ENCODE measurements at places on chromosomes 2 and 18.

- DNase-seq: no peak
Observed at GRCh38 chr18:22110461-22110924, 58.9 kb upstream of the GATA6 start.

- no peak for DNase-seq
Observed at GRCh38 chr18:12836551-12836950, 47.5 kb downstream of the PTPN2 start.

GRCh38 chr2:96760986-96761832 is 507 bp downstream of the CNNM4 start:
- DNase-seq: no peak

GRCh38 chr2:230589497-230590015 is 123.1 kb upstream of the CAB39 start:
- no peak for DNase-seq

GRCh38 chr2:66431846-66432587 is 2.9 kb upstream of the MEIS1 start:
- DNase-seq: no peak

- DNase-seq: no peak
Observed at GRCh38 chr18:80034852-80035406, 695 bp downstream of the RBFA start.

- no peak for DNase-seq
Observed at GRCh38 chr18:31791817-31792579, 31.3 kb upstream of the SLC25A52 start.

GRCh38 chr2:74603282-74604000 is 44.7 kb downstream of the M1AP start:
- DNase-seq: no peak

DNA sequence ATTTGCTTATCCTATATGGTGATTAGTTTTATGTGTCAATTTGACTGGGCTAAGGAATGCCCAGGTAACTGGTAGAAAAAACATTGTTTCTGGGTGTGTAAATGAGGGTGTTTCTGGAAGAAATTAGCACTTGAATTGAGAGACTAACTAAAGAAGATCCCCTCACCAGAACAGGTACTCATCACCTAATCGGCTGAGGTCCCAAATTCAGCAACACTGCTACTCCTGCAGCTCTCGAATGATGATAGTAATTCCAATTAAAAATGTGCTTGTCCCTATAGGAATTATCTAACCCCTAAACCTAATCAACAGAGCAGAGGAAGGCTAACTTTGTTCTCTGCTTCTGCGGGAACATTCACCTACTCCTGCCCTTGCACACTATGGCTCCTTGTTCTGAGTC is 464.5 kb upstream of the CHST9 start:
- DNase-seq: no peak

- DNase-seq: no peak
Observed at GRCh38 chr2:186862869-186863709, 14.1 kb upstream of the ZSWIM2 start.

- no peak for DNase-seq
Observed at GRCh38 chr2:231632559-231633142, 40.0 kb downstream of the TEX44 start.

DNA sequence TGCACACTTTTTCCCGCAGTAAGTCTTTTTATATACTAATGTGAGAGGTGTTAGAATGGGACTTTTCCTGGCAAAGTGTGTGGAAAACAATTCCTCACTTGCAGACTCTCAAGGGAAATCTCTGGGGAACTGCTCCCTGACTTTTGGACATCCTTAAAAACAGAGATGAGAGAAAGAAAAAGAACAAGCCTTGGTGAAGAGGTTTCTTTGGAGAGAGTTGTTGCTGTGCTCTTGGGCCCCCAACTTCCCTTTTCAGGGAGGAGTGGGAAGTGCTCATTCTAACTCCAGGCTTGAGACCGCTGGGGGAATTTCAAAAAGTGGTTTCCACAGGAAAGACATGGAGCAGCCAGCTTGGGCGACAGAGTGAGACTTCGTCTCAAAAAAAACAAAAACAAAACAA is 142.6 kb upstream of the SPRED2 start:
- DNase-seq: no peak

DNA sequence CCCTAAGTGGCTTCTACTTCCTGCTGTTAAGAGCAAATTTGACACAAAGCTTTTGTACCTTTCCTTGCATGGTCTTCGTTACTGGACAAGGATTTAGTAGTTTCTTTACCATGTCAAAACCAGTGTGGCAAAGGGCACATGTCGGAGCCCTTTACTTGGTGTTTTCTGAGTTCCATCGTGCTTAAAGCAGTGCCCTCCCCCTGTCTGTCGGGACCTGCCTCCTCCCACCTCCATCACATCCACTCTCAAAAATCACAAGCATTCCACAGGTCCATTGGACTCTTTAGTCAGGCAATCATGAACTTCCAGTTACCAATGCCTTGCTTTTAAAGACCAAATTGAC is 763 bp downstream of the CCDC141 start:
- DNase-seq: no peak

- no peak for DNase-seq
Observed at GRCh38 chr2:56732946-56733345, 549.2 kb downstream of the CCDC85A start.

GRCh38 chr2:48482769-48483168 is 47.2 kb upstream of the STON1 start:
- DNase-seq: no peak

- DNase-seq: no peak
Observed at GRCh38 chr18:63271881-63272299, 47.7 kb downstream of the BCL2 start.

GRCh38 chr18:46130061-46130460 is 25.9 kb downstream of the HAUS1 start:
- no peak for DNase-seq

DNA sequence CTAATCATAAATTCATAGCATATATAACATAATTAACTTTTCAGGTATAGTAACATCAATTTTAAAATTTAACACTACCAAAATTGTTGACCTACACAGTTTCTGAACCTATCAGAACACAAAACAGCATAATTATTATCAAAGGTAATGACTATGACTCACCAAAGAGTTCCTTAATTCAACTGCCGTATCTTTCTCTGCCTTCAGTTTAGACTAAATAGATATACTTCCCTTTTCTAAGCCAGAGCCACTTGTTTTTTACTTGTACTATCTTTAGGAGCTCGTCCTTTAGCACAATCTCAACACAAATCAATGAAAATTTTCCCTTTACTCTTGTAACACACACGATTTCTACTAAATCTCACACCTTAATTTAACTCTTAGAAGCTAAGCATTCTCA is 54.4 kb downstream of the CCDC88A start:
- DNase-seq: no peak

GRCh38 chr18:34258176-34258575 is 33.5 kb upstream of the NOL4 start:
- DNase-seq: no peak

DNA sequence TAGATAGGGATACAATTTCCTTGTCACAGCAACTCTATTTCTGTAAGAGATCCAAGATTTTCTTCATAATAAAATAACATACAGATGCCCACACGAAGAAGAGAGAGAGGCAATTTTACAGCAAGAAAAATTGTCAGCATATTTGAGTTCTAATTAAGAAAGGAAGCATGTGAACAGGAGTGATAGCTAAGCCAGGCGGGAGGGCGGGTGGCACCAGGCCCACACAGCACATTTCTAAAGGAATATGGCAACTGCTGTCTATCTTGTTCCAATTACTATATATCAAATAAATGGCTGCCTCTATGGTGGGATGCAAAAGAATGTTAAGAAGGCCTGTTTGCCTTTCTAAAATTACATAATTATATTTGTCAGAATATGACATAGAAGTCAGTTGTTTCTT is 248.3 kb upstream of the DOK6 start:
- DNase-seq: no peak

GRCh38 chr18:36249392-36249791 is 48.1 kb upstream of the FHOD3 start:
- no peak for DNase-seq

- no peak for DNase-seq
Observed at GRCh38 chr2:28387082-28387960, 5.3 kb upstream of the FOSL2 start.

DNA sequence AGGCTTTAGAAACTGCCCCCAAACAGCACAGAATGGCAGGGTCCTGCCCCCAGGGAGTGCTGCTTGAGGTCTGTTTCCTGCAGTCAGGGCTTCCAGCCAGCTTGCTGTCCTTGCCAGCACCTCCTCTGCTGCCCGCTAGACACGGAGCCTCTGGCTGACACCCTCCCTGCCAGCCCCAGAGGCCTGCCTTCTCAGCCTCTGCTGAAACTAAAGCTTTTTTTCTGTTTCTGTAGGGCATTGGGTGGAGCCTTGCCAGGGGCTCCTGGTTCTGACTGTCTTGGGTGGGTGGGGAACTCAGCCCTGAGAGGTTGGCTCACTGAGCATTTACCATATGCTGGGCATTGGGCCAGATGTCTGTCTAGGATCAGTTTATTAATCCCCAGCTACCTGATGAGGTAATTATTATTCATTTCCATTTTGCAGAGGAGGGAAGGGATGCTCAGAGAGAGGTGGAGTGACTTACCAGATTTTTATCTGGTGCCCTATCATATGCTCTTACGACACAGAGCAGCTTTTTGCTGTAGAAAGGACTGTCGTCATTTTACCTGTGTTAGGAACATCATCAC is 35.4 kb downstream of the INPP4A start:
- no peak for DNase-seq

GRCh38 chr2:178256382-178257042 is 62.2 kb downstream of the OSBPL6 start:
- DNase-seq: no peak

DNA sequence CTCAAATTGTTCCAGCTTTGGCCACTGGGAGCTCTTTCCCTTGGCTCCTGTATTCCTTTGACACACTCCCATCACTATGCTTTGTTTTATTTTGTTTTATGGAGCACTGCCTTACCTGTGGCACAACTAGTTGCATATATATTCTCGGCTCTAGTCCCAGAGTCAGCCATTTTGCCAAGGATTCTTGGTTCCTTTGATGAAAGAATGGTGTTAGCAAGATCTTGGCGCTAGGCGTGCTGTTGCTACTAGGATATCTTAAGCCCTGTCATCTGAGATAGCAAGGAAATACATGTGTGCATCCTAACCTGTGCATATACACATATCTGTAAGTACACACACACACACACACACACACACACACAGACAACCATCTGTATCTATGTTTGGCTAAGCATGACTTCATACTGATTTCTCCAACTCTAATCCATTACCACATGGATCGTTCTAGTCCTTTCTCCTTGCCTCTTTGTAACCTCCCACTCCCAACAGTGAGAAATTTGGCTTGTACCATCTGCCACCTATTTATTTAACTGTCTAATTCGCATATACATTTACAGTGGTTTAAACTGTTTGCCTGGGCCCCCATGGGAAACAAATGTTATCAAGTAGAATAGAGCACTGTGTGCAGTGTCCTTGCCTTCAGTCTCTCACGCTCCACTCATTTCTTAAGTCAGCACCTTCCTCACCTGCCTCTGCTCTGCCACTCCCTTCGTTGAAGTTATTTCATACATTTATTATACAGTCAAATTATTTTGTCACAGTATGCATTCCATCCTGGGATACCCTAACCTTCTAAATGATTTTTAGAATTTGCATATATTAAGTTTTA is 137.5 kb upstream of the MAP3K20 start:
- no peak for DNase-seq

DNA sequence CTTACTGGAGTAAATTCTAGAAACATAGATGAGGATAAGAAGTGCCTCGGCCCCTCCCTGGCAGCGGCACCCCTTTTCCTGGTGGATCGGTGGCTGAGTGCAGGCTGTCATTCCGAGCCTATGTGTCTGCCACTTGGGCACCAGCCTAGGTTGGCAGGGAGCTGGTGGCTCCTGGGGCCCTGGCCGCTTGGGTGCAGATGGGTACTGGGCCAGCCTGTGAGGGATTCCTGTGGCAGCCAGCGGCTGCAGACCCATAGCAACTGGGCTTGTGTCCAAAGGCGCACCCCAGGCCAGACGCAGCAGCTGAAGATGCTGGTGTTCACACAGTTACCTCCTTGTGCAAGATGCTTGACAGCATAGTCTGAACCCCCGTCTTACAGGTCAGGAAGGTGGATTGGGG is 2.8 kb downstream of the SNORC start:
- no peak for DNase-seq

- no peak for DNase-seq
Observed at GRCh38 chr2:78681386-78681785, 344.1 kb upstream of the REG3G start.

DNA sequence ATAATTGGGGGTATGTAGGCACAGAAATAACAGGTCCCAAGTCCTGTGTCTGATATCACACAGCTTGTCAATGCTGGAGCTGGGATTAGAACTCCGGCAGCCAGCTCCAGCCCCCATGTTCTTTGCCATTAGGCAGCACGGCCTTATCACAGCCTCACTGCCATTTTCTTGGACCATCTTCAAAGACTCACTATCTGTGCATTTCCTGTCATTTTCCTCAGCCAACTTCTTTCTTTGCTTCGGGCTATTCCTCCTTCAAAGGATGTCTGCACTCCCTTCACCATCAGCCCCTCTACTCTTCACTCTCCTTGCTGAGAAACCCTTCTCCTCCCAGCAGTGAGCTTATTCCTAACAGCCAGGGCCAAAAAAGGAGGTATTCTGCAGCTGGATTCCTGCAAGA is 139.6 kb downstream of the GALNT14 start:
- no peak for DNase-seq

DNA sequence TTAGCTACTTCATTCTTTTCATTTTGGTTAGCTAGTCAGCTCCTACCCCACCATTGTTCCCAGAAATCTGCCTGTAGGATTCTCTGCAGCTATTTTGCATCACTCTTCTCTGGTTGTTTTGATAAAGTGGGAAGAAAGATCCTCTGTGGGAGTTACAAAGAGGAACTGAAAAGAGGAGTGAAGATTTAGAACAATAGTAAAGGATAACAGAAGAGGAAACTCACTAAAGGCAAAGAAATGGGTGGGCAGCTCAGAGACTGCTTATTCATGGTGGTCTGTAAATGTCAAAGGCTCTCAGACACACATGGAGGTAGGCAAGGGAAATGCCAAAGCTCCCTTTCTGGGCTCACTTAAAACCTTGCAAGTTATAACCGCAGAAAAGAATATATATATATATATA is 17.2 kb upstream of the CD207 start:
- no peak for DNase-seq

- DNase-seq: no peak
Observed at GRCh38 chr2:6352906-6353515, 512.7 kb downstream of the CMPK2 start.

- DNase-seq: no peak
Observed at GRCh38 chr2:43790147-43790546, 16.3 kb downstream of the DYNC2LI1 start.

DNA sequence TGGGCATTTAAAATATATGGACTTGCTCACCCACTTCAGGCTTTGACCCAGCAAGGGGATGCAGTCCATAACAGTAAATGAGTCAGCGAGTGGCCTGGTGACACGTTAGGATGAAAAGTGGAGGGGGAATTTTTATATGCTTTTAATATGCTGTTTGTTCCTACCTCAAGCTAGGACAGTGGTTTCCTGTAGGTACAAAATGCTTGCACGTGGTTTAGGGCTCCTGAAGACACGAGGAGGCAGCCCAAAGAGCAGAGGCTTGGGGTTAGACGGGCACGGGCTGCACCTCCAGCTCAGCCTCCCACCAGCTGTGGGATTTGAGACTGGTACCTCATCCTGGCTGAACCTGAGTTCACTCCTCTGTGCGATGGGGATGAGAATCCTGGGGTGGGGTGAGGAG is 306.2 kb upstream of the CXCR4 start:
- DNase-seq: no peak
